NCI-H2081 treated with DMSO at 0.1 percent for 48 hours (cell line): ENCODE measurements at places on chromosomes 1 and 21.

- DNase-seq = no peak
Observed at GRCh38 chr1:168050307-168050706, 86.4 kb downstream of the GPR161 start.

- no peak for DNase-seq
Observed at GRCh38 chr1:57255945-57256344, 167.9 kb downstream of the DAB1 start.

GRCh38 chr1:6502000-6502891 lies 10.8 kb upstream of the PLEKHG5 start:
- no peak for DNase-seq

DNA sequence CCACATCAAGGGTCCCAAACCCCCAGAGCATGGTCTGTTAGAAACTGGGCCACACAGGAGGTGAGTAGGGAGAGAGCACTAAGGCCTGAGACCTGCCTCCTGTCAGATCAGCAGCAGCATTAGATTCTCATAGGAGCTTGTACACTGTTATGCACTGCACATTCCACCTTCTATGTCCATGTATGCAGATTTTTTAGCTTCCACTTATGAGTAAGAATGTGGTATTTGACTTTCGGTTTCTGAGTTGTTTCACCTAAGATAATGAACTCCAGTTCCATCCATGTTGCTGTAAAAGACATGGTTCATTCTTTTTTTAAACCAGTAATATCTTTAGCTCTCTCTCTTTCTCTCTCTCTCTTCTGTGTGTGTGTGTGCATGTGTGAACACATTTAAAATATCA lies 663 bp upstream of the GBP6 start:
- no peak for DNase-seq

GRCh38 chr1:1427820-1428148 lies 6.7 kb upstream of the ANKRD65 start:
- no peak for DNase-seq

DNA sequence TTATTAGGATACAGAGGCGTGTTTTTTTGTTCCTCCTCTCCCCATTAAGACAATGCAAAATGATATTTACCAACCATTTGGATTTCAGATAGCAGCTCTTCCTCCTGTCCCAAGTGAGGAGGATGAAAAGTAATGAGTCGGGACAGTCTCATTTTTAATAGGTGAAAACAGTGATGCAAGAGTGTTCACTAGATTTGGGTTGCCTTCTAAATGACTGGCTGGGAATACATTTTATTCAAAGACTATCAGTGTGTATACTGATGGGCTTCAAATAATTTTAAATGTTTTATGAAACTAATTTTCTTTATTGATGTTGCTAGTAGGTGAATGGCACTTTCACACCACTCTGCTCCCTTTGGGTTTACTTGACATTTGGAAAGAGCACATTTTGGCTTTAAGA lies 2.1 kb downstream of the RCOR3 start:
- DNase-seq = no peak

DNA sequence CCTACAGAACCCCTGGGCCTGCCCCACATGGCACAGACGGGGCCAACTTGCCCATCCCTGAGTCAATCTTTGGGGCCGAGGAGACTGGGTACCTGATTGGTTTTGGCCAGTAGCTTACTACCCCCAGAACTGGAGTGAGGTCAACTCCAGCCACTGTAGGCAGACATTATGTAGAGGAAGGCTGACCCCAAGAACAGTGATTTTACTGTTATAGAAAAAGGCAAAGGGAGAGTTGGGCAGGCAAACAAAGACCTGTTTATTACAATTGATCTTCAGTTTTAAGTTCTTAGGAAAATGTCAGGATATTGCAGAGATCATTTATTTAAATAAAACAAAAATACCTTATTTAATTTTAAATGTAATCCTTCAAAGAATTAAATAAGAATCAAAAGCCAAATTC lies 653.8 kb downstream of the NPHP4 start:
- DNase-seq = no peak

GRCh38 chr1:40745176-40745575 lies 38.4 kb upstream of the KCNQ4 start:
- DNase-seq = no peak

- no peak for DNase-seq
Observed at GRCh38 chr21:25313829-25314228, 293.5 kb downstream of the MRPL39 start.

DNA sequence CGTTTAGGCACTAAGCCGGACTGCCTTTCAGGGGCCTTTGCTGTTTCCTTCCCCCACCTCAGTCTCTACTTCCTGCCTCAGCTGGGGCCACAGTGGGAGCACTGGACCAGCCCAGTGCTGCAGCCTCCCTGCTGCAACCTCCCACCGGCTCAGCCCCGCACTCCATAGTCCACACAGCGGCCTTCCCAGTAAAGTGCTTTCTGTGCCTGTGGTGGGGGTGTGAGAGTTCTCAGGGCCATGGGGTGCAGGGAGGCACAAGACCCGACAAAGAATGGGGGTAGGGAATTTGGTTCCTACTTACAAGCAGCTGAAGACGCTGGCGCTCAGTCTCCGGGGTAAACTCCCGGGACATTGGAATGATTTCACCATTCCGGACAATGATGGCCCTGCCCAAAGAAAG lies 3.5 kb downstream of the PPM1J start:
- no peak for DNase-seq

DNA sequence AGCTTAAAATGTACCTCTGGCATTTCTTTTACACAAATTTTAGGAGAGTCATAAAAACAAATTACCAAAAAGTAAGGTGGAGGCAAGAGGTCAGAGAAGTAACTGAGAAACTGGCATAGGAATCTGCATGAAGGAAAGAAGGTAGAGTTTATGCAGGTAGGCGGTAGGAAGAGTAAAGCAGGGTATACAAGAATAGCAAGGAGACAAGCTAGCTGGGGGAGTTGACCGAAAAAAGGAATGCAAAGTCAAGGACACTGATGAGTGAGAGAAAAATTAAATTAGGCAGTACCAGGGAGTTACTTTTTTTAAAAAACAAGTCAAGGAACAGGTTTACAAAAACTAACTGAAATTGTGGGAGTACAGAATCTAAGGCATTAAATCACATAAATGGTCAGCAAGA lies 56.0 kb downstream of the FOXJ3 start:
- DNase-seq = no peak

DNA sequence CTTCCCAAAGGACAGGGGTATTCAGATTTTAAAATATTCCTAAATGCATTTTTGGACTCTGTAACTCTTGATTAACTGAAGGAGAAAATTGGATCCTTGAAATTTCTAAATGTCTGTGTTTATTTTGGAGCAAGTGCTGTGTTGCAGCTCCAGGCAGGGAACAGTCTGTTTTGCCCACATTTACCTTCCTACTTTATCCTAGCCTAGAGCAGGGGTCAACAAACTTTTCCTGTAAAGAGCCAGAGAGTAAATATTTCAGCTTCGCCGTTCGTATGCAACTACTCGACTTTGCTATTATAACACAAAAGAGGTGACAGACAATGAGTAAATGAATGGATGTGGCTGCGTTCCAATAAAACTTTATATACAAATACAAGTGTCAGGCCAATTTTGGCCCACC lies 402.2 kb downstream of the GPATCH2 start:
- DNase-seq = no peak

- no peak for DNase-seq
Observed at GRCh38 chr1:53292690-53293089, 35.2 kb downstream of the LRP8 start.

DNA sequence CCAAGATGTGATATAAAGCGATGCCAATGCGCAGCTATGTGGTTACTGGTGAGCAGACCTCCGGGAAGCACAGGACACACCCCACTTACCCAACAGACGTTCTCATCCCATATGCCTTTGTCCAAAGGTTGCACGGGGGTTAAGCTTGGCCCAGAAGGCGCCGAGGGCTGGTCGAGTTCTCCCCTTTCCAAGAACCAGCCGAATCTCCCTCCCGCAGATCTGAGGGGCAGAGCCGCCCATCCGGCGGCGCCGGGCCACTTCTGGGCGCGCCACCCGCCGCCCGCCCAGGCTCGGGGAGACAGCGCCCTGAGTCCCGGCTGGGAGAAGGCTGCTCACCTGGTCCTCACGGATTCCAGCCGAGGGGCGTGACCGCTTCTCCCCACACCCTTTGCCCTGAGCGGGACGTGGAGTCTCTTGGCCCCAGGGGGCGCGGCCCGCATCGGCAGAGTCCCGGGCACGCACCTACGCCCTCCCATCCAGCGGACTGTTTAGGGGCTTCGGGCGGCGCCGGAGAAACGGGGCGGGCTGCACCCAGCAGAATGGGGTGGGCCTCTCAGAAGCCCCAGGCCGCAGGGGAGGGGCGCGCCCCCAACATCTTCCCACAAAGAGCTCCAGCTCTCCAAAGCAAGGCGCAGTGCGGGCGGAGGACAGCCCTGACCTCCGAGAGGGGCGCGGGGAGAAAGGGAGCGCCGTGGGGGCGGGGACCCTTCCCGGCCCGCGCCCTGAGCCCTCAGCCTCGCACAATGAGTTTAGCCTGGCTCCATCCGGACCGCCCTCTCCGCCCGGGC lies 615 bp downstream of the GPR161 start:
- DNase-seq = no peak

GRCh38 chr1:60279798-60280197 lies 206.2 kb upstream of the C1orf87 start:
- DNase-seq = no peak

DNA sequence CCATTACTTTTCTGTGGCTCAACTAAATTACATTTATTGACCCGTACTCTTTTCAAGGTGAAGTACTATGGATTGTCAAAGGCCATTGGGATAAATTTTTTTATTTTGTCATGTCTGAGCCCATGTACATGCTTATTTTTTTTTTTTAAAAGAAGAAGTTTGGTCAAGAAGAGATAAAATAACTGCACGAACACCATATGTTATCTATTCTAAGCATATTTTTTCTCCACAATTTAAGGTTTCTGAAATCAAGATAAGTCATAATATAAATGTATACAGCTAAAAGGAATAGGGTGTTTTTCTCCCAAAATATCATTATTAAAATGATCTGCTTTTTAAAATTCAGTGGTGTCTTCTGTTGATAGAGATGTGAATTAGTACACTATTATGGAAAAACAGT lies 35.0 kb upstream of the SH2D1B start:
- no peak for DNase-seq

DNA sequence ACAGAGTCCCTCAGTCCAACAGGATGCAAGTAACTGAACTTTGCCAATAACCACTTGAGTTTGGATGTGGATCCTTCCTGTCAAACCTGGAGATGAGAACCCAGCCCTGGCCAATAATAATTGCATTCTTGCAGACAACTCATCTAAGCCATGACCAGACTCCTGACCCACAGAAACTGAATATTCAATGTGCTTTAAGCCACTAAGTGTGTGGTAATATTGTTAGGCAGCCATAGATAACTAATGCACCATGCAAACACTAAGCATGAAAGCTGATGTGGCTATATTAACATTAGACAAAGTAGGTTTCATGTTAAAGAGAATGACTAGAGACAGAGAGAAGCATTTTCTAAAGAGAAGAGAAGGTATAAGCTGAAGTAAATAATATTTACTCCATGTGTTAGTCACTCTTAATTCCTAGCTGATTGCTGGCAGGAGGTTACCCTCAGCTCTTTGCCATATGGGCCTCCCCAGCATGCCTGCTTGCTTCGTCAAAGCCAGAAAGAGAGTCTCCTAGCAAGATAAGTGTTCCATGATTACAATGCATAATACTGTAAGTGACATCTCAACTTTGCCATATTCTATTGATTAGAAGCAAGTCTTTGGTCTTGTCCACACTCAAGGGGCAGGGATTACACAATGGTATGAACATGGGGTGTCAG lies 276.4 kb upstream of the PLXNA2 start:
- DNase-seq = no peak

DNA sequence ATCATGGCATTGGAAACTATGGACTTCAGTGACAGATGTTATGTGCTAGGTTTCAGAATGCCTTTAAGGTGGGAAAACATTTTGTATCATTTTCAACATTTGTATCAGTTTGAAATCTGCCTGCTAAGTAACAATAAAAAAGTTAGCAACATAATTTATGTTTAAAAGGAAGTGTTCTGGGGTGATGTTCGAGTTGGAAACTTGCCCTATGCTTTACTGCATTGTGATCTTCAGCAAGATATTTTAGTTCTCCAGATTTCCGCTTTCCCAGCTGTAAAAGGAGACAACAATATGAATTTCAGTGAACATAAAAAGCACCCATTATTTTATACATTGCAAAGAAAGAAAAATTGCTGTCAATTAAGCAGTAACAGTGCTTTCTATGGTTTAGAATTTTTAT lies 187.4 kb downstream of the DISC1 start:
- no peak for DNase-seq

DNA sequence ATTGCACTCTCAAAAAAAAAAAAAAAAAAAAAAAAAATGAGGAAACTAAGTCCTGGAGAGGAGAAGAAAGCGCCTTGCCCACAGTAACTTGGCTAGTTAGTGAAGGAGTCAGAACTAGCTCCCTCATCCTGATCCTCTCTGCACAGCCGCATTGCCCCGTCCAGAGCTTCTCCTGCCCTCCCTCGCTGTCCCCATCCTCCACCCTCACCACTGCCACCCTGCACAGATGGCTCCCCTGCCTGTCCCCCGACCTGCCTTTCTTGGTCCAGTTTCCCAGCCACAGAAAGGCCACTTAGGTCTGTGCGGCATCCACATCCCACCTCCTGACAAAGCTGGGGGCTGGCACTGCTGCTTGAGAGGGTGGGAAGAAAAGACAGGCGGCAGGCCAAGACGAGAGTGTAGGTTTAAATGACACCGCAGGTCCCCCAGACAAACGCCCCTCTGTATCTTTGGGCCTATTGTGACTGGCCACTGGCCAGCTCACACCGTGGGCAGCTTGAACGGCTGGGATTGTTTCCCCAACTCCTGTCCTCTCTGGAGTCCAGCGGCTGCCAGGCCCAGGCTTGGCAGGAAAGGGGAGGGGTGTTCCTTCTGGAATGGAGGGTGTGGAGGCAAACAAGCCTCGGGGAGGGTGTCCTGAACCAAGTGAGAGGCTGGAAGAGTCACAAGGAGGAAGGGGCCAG lies 20.2 kb downstream of the NCMAP start:
- DNase-seq = no peak

DNA sequence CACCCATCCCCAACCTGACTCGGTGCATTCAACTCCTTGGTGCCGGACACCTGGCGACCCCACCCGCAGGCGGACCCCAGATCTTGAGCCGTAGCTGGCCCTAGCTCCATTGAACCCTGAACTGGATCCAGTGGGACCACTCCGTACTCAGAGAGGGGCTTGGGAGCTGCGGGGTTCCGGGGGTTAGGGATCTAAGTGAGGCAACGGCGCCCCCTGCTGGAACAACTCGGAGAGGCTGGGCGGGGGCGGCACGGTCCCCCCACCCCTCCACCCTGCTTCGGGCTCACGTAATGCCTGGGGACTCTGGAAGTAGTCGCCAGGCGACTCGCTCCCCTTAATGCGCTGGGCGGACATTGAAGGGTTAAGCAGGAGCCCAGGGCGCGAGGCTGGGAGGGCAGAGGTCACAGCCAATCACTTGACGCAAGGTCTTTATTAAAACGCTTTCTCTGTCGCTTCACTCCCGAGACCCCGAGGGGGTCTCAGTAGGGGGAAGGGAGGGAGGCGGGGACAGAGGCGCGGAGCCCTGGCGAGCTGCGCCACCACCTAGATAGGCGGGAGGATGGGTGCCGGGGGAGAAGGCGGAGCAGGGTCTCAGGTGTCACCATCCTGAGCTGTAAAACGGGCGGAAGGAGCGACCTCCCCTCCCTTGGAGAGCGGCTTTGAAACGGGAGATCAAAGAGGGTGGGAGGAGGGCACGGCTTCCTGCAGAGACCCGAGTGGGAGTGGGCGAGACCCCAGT lies 704 bp upstream of the CRABP2 start:
- no peak for DNase-seq
